Right lung (tissue), 10 donors: ENCODE measurements at places on chromosomes 16 and 17. TPM values are rescaled to one million over a fixed set of nuclear protein-coding genes. Genes with fewer than 3 reads are reported as not detected.

DNA sequence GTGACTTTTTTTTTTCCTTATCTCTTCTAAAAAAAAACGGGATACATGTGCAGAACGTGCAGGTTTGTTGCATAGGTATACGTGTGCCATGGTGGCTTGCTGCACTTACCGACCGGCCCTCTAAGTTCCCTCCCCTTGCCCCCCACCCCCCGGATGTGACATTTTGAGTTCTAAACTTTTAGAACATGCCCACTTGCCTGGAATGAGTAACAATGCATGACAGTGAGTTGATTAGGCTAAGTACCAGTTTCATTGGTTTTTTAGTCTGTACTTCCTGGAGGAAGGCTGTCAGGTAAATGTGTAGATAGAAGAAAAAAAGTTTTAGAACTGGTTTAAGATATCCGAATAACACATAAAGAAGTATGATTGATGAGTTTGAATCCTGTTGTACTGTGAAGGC is 4.0 kb downstream of the BPTF start:
- DNase-seq, result no peak

DNA sequence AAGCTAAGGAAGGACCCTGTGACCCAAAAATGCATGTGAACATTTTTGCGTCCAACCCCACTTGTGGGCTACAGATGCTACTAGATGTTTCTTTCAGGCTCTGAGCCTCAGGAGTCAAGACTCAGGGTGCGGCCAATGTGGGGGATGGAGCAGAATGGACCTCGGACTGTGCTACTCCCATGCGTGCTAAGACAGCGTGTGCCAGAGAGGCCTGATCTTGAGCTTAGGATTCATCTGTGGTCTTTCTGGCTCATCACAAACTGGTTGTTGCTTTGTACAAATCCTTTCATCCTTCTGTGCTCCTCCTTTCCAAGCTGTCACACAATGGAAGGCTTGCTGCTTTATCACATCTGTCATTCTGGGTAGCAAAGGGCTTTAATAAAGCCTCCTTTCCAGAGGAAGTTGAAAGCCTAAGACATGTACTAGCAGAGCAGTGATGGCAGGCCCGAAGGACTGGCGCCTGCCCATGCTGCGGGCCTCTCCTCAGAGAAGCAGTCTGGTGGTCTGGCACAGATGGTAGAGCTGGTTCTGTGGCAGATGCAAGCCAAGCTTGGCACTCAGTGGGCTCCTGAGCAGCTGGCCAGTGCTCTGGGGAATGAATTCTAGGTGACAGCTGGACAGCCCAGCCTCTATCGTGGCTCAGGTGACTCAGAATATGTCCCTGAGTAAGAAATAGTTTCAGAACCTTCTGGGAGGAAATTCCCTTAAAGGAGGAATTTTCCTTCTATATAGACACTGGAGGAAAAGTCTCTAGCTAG is 27.8 kb downstream of the COG4 start:
- no peak for DNase-seq

DNA sequence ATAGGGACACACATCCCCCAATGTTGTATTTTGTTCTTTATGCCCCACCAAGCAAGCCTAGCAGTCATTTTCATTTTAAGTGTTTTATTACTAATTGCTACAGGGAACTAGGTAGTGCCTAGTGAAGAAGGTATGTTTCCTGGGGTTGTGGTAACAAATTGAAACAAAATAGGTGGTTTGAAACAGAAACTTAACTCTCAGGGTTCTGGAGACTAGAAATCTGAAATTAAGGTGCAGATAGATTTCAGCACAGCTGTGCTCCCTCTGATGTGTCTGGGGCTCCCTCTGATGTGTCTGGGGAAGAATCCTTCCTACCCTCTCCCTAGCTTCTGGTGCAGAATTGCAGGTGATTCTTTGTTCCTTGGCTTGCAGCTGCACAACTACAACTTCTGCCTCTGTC is 390.1 kb downstream of the ZFHX3 start:
- no peak for DNase-seq

- no peak for DNase-seq
Measured at GRCh38 chr17:49455272-49455861, 39.7 kb upstream of the NGFR start.

DNA sequence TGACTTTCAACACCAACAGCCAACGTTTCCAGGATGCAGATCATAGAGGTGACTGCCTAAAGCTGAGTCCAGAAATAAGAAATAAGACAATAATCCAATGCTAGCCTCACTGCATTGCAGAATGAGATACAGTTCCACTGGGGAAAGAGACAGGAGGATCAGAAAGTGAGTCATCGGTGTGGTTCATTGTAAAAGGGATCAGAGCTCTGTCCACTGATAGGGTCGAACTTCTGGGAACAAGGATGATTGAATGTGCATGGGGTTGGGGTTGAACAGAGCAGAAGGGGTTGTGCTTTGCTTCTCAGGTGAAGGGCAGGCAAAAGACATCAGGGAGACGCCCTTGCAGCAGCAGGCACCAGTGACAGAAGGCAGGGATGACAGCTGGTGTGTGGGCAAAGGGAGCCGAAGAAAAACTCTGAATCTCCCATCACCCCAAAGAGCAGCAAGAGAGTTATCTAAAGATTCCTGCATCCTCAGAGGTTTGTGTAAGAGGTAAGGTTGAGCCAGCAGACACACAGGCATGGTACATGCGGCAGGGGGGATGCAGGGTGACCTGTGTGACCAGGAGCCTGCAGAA is 16.4 kb downstream of the CLEC10A start:
- no peak for DNase-seq

DNA sequence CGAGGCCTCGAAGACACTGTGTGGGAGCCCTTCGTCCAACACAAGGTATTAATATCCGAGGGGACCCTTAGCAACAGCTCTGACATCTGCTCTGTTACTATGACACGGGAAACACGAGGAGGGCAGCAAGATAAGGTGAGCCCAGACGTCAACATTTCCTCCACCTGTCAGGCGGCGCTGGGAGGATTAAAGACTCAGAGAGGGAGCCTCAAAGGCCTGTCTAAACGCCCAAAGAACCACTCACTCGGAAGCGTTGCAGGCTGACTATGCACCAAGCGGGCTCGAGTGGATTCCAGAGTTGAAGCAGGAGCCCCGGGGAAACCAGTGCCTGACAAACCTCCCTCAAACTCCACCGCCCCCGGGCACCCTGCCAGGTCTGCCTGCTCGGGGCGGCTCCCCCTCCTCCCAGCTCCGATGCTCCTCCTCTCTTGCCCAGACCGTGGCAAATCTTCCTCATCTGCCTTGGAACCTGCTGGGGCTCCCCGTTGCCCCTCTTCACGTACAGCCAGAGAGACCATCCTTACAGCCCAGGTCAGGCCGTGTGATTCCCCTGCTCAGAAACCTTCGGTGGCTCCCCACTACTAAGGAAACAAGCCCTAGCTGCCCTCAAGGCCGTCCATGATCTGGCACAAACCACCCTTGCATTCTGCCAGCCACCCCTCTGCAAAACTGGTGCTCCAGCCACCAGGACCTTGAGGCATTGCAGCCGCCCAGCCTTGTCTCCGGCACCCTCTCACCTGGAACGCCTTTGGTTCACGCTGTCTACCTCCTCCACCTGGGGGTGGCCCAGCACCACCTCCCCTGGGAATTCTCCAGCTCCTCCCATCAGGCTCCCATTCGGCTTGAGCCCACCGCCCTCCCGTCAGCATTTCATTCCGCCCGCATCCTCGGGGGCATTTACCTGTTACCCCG is 16.2 kb downstream of the RPH3AL start:
- DNase-seq, result no peak

CCL7 gene
- not detected for polyA plus RNA-seq

NPIPA1 gene
- polyA plus RNA-seq, result 151 TPM

HSPB9 gene
- polyA plus RNA-seq, result 0.41 TPM
